Stimulated activated CD4-positive, alpha-beta T cell treated with anti-CD3 and anti-CD28 coated beads, Interleukin-2, amount 100 ng/mL, for 4 hours (primary cell): ENCODE measurements at places on chromosomes 5 and 9.

- DNase-seq = no peak
These were observed 2.8 kb downstream of the ADCY2 start for GRCh38 chr5:7398596-7399280.

GRCh38 chr5:138243794-138244193 is 30.6 kb downstream of the GFRA3 start:
- DNase-seq = no peak

- DNase-seq = no peak
These were observed 221.5 kb downstream of the MSX2 start for GRCh38 chr5:174945853-174946252.

DNA sequence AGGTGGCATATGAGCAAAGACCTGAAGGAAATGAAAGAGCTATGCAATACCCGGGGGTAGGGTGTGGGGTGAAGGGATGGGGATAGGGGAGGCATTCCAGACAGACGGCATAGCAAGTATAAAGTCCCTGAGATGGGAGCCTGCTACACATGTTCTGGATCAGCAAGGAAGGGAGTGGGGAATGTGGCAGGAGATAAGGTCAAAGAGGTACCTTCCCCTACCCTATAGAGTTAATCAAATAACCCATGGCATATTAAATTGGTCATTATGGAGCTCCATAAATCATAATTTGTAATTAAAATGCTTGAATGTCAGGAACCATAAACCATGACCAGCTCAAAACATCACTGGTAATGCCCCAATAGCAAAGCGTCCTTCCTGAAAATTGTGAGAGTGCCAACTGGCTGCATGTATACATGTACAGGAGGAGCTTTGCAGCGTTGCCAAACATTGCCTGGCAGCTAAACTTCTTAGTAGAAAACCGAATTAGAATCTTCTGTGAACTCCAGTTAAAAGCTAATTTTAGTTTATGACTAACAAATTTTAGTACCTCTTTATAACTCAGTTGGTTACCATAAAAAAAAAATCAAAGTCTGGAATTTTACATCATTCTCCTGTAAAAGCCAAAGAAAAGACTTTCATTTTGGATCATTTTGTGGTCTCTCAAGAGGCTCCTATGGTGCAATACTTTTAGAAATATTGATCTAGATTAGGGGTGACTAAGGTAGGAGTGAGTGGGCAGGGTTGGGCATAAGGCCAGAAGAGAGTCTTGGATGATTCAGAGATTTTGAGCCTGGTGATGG is 4.7 kb downstream of the DNAI1 start:
- DNase-seq = no peak

DNA sequence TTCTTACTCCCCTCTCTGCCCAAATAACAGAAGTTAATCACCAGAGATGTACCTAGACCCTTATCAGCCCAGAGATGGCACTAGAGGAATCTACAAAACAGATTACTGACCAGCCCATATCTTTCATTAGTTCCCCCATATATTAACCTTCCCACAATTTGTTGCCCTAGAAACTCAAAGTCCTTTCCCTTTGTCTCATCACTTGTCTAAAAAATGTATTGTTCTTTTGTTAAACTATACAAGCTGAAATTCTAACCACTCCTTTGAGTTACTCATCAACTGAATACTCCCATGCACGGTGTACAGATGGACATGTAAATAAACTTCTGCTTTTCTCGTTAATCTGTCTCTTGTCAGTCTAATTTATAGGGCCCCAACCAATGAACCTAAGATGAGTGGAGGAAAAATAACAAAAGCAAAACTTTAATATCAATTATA is 130.9 kb downstream of the CCDC192 start:
- no peak for DNase-seq

DNA sequence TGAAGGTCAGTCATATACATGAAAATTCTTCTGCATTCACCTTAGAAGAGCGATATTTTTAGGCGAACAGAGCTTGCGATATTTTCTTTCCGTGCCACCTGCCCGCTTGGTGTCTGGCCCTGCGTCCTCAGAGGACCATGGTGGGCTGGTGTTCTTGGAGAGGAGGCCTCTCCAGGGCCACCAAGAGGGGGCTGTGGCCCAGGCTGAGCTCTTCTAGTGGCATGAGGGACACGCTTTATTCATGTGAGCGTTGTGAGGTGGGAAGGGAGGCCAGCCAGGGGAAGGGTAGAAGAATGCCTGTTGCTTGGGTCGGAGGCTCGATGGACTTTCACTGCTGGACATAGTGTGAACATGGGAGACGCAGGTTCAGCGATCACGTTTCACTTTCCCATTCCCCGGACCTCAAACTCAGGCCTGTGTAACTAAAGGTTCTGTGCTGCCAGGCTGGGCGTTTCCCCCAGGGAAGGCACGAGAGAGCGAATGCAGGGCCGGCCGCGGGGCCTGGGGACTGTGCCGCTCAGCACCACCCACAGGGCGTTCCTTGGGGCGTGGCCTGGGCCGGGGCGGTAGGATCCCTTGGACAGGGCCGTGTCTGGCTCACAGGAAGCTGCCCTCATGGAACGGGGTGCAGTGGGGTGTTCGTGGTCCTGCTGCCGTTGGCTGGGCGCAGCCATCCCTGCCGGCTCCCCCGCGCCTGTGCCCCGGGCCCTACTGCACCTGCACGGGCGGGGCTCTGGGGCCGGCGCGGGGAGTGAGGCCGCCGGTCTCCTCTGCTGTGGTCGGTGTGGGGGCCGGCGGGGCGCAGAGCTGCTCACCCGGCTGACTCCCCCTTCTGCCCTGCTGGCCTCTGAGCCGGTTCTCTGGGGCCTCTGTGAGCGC is 40.7 kb upstream of the CLPTM1L start:
- DNase-seq = peak; percentile 64

DNA sequence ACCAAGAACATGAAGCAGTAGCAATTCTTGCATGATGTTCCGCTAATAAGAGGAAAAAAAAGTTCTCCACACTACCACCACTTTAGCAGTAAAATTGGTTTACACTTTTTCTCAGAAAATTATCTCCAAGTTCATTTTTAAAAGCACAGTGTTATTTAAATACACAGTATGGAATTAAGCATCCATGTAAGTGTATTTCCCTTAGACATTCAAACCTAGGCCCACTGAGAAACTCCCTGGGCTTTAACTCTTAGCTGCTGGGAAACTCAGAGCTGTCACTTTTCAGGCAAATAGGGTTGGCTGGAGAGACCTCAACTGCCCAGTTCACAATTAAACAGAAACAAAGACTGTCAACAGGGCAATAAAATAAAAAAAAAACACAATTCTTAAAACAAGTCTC is 2.7 kb downstream of the GNAQ start:
- no peak for DNase-seq

GRCh38 chr9:131487621-131488031 is 15.1 kb upstream of the POMT1 start:
- no peak for DNase-seq

GRCh38 chr5:171520300-171521174 is 101.1 kb downstream of the FGF18 start:
- DNase-seq = no peak

DNA sequence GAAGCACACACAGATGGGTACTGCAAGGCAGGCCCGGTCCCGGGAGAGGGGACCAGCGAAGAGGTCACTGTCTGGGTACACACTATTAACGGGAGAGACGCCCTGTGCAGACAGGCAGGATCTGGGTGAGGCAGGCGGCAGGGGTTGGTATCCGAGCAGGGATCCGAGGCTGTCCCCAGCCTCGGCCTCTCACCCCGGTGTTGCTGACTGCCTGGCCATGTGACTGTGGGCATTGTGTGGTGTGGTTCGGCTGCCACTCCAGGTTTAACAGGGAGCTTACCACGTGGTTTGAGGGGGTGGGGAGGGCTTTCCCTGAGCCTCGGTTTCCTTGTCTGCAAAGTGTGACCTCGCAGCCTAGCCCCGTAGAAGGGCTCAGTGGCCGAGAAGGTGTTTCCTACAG is 11.1 kb upstream of the RALGDS start:
- DNase-seq = no peak

DNA sequence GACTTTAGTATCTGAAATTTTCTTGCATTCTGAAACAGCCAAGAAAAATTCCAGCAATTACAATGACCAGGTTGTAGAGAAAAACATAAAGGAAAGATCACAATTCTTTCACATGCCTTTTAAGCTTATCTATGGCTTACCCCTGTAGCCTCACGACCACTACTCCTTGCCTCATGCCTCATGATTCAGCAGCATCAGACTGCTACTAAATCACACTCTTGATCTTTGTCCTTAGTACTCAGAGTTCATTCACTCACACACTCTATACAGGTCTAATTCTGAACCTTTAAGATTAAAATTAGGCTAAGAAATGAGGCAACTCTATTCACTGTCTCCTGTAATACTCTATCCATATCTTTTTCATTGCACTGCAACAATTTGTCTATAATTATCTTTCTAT is 415.1 kb downstream of the MLLT3 start:
- DNase-seq = no peak

GRCh38 chr5:171914726-171915338 is 91.6 kb downstream of the FBXW11 start:
- DNase-seq = no peak

- DNase-seq = no peak
These were observed 84.9 kb upstream of the ZNF169 start for GRCh38 chr9:94174164-94174563.

DNA sequence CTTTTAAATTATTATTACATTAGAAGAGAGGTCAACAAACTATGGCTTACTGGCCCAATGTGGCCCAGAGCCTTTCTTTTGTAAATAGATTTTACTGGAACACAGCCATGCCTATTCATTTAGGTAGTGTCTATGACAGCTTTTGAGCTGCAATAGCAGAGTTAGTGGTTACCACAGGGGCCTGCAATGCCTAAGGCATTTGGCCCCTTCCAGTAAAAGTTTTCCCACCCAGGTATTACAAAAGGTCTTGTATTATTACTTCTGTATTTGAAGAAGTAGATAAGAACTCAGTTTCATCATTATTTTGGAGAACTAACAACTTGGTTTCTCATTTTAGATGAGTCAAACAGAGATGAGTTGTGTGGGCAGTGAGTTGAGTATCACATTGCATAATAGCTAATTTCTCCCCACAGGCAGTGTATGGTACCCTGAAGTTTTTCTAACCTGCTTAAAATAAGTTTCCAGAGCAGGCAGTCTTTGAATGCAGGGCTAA is 9.5 kb downstream of the MTRR start:
- no peak for DNase-seq

DNA sequence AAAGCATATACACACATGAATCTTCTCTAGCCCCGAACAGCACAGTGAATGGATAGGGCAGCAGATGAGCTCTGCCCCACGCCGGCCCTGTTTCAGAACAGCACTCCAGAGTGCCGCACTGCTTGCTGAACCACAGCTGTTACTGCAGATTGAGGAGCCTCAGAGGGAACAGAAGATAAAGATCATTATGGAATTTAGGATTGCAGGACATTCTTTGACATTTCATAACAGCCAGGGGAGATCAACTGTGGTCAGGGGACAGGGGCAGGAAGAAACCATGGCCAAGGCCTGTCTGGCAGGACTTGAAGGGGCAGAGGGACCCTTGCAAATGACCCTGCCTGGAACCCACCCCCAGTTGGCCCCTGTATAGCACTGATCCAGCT is 20.6 kb downstream of the IRF1 start:
- DNase-seq = no peak
